ENCODE measurements at places on chromosomes 3 and 15.

- no peak for DNase-seq
Measured at GRCh38 chr3:98341758-98342157, 11.9 kb upstream of the OR5K4 start.

DNA sequence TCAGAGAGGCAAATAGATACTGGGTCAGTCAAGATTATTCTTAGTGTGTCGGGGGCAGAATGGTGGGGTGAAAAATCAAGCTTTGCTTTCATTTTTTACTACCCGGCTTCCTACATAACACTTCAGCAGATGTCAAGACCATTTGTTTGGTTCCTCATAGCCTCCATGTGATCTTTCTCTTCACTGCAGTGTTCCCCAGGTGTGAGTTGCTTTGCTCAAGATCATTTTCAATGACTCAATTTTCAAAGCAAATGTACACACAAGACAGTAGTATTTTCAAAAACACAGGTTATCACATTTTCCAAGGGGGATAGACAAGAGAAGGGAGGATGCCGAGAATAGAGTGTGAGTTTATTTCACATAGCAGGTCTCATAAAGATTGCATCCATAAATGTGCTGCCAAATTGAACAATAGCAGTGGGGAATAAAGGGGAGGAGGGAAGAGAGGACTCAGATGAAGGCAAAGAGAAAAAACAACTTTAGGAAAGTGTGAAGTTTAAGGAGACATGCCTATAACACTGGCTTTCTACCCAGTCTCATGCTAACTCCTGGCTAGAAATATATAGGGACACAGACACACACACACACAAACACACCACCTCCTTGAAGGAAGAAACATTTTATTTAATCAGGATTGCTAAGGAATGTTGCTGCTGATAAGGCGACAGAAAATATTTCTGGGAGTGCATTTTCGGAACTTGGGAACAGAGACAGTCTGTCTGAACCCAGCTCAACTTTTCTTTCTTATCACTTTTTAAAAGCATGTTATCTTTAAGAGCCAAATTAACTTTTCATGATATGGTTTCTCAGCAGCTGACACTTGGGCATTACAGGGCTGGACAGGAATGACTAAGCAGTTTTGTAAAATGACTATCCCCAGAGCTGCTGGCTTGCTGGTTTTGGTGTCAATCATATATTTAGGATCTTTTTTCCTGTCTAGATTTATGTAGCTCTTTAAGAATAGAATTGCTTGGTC is 402.4 kb downstream of the RBMS3 start:
- DNase-seq, result no peak

DNA sequence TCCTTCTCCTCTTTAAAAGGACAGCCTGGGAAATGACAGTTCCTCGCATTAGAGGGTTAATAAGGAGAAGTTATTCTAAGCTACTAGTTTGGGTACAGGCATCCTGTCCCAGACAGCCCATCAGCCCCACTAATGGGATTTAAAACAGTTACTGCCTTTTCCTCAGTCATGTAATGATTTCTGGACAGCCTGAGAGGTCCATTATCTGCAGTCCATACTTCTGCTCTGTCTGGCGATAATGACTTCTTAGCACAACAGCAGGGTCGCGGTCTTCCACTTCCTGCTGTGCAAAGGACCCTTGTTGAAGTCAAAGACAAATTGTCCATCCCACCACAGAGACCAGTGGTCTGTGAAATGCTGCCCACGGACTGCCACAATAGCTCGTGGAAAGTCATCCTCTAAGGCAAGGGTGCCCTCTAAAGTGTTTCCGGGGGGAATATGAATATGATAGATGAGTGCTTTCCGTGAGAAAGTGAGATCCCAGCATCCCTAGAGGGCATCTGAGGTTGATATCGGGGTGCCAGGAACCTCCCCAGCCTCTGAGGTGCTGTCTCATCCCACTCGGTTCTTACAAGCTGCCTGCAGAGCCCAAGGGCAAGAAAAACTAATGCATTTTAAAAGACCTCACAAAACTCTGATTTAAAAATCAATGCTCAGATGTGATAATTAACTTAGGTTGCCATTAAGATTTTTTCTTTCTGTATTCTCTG is 100.7 kb downstream of the SHOX2 start:
- no peak for DNase-seq

DNA sequence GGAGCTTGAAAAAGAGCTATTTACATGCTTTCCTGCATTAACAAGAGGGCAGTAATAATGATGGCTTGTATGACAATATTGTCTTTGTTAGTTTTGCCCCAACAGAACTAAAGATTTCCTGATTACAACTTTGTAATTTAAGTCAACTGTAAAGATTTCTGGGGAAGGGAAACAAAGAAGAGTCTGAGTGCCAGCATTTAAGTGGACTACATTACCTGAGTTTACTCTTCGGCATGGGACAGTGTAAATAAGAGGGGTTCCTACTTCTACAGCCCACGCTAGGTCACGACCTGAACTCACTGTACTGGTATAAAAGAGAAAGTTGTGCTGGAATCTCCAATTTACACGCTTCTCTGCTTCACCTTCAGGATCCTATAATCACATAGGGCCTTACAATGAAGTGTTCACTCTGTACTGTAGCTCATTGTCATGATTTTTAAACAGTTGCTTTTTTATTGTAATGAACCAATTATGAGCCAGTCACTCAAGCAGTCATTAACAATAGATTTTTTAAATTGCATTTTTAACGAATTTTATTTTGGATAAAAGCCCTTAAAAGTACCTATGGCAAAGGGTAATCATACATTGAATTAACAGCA is 39.6 kb downstream of the DPH6 start:
- no peak for DNase-seq
